ENCODE measurements at places on chromosomes 12 and 14. TPM values are rescaled to one million over a fixed set of nuclear protein-coding genes. Genes with fewer than 3 reads are reported as not detected.

GRCh38 chr12:7108003-7108795, 815 bp downstream of the C1RL start:
- peaks cover 17% of the 10 kb centered on the region for H3K36me3 ChIP-seq
- H3K27me3 ChIP-seq, result no peaks in the 10 kb centered on the region
- peak; percentile 87 for DNase-seq
- no peak overlapping the region for H3K27ac ChIP-seq

The DLK1 gene
- 2.8 TPM for total RNA-seq

The KCNK10 gene
- total RNA-seq, result 0.29 TPM

The ANKS1B gene
- 3.4 TPM for total RNA-seq

GRCh38 chr12:92330654-92331053, 185.0 kb upstream of the BTG1 start:
- H3K27ac ChIP-seq, result no peak overlapping the region
- no peaks in the 10 kb centered on the region for H3K27me3 ChIP-seq
- peaks cover 5% of the 10 kb centered on the region for H3K36me3 ChIP-seq
- no peak overlapping the region for H3K4me3 ChIP-seq

GRCh38 chr14:102734436-102734835, 42.8 kb upstream of the TRAF3 start:
- peaks cover 10% of the 10 kb centered on the region for H3K36me3 ChIP-seq
- DNase-seq, result no peak
- H3K27ac ChIP-seq, result no peak overlapping the region
- H3K4me3 ChIP-seq, result no peak overlapping the region
- H3K27me3 ChIP-seq, result no peaks in the 10 kb centered on the region
- no peaks in the 10 kb centered on the region for H3K4me1 ChIP-seq

- no peaks in the 10 kb centered on the region for H3K27me3 ChIP-seq
- DNase-seq, result no peak
- H3K4me1 ChIP-seq, result no peaks in the 10 kb centered on the region
- no peaks in the 10 kb centered on the region for H3K36me3 ChIP-seq
- no peak overlapping the region for H3K4me3 ChIP-seq
- H3K27ac ChIP-seq, result no peak overlapping the region
These were observed 47.0 kb upstream of the SLC2A13 start for GRCh38 chr12:40152783-40153383.

DNA sequence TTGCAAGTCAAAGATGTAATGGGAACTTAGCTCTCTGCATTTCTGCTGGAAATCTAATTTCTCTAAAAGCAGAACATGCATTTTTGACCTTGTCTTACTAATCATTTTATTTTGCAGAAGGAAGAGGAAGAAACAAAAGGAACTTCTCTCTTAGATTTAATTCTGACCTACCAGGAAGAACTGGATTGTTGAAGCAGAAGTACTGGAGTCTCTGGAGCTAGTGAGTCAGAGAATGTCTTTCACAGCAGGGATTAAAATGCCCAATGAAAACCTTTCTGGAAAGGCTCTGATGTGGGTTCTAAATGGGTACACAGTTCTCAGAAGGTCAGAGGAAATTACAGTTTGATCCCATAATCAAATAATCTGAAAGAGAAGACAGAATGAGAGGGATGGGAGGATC, 70.8 kb upstream of the GNG2 start:
- H3K4me1 ChIP-seq, result no peaks in the 10 kb centered on the region
- H3K27me3 ChIP-seq, result no peaks in the 10 kb centered on the region
- peaks cover 12% of the 10 kb centered on the region for H3K36me3 ChIP-seq
- H3K4me3 ChIP-seq, result no peak overlapping the region

DNA sequence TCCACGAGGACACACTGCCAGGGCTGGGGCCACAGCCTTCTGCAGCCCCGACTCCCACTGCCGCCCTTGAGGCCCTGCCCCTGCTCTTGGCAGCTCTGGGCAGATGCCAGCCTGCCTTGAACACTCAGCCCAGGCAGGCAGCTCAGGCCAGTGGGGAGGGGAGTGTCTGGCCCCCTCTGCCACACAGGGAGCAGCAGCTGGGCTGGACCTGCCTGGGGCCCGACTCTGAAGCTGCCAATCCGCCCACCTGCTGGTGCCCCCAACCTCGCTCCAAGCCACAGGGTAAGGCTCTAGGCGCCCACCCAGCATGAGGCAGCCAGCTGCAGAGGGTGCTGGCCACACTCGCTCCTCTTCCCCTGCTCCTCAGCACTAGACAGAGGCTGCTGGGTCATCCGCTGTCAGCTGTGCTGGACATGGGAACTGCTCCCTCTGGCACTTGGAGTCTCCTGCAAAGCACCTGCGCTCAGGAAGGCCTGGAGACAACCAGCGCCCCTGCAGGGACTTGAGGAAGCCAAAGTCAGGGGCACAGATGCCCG, 24.6 kb upstream of the NUDT14 start:
- no peaks in the 10 kb centered on the region for H3K4me1 ChIP-seq
- H3K27me3 ChIP-seq, result no peaks in the 10 kb centered on the region
- H3K36me3 ChIP-seq, result no peaks in the 10 kb centered on the region
- H3K27ac ChIP-seq, result no peak overlapping the region

The HVCN1 gene
- total RNA-seq, result 5.5 TPM

DNA sequence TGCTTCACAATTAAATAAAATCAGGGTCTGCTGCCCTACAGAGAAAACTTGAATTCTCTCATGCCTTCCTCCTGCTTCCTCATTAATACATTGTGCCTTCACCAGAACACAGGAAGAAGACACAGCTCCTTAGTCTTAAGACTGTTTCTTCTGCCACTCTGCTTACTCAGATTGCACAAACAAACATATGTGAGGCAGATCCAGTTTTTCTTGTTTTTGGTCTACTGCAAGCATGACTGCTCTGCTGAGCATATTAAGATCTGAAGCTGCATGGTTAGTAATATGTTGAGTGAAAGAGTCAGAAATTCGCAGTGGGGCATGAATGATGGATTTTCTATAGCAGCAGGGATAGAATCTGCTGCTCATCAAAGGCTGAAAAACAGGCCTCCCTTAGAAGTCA, 321.1 kb upstream of the STXBP6 start:
- no peak overlapping the region for H3K4me3 ChIP-seq
- no peaks in the 10 kb centered on the region for H3K4me1 ChIP-seq
- no peaks in the 10 kb centered on the region for H3K27me3 ChIP-seq

The GALNT6 gene
- 11.0 TPM for total RNA-seq

- peak; percentile 79 for DNase-seq
- peaks cover 15% of the 10 kb centered on the region for H3K4me1 ChIP-seq
- H3K36me3 ChIP-seq, result no peaks in the 10 kb centered on the region
- H3K27me3 ChIP-seq, result no peaks in the 10 kb centered on the region
- peak overlapping the region; percentile 40 for H3K27ac ChIP-seq
- peak overlapping the region; percentile 41 for H3K4me3 ChIP-seq
These were observed 69.7 kb upstream of the CCND2 start for GRCh38 chr12:4203772-4204376.

- H3K27ac ChIP-seq, result no peak overlapping the region
- no peaks in the 10 kb centered on the region for H3K27me3 ChIP-seq
- peaks cover 24% of the 10 kb centered on the region for H3K36me3 ChIP-seq
- no peaks in the 10 kb centered on the region for H3K4me1 ChIP-seq
- DNase-seq, result no peak
- no peak overlapping the region for H3K4me3 ChIP-seq
These were observed 15.3 kb downstream of the NYNRIN start for GRCh38 chr14:24414077-24414476.

The HOXC10 gene
- total RNA-seq, result not detected

DNA sequence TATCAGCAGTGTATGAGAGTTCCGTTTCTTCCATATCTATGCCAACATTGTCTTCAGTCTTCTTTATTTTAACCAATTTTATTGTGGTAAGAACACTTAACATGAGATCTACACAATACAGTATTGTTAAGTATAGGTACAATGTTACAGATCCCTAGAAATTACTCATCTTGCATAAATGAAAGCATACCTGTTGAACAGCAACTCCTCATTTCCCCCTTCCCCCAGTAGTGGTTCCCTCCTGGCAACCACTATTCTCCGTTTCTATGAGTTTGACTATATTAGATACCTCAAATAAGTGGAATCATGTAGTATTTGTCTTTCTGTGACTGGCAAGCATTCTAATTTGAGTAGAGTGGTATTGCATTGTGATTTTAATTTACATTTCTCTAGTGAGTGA, 150.5 kb downstream of the CRADD start:
- no peak overlapping the region for H3K27ac ChIP-seq
- H3K36me3 ChIP-seq, result no peaks in the 10 kb centered on the region
- peaks cover 4% of the 10 kb centered on the region for H3K4me1 ChIP-seq
- no peak for DNase-seq

- peak overlapping the region; percentile 82 for H3K4me3 ChIP-seq
- no peaks in the 10 kb centered on the region for H3K36me3 ChIP-seq
- peaks cover 4% of the 10 kb centered on the region for H3K27me3 ChIP-seq
- peak; percentile 70 for DNase-seq
- peaks cover 6% of the 10 kb centered on the region for H3K4me1 ChIP-seq
These were observed 1.0 kb downstream of the DGKA start for GRCh38 chr12:55931780-55932550.

The SLC5A8 gene
- total RNA-seq, result 0.07 TPM

DNA sequence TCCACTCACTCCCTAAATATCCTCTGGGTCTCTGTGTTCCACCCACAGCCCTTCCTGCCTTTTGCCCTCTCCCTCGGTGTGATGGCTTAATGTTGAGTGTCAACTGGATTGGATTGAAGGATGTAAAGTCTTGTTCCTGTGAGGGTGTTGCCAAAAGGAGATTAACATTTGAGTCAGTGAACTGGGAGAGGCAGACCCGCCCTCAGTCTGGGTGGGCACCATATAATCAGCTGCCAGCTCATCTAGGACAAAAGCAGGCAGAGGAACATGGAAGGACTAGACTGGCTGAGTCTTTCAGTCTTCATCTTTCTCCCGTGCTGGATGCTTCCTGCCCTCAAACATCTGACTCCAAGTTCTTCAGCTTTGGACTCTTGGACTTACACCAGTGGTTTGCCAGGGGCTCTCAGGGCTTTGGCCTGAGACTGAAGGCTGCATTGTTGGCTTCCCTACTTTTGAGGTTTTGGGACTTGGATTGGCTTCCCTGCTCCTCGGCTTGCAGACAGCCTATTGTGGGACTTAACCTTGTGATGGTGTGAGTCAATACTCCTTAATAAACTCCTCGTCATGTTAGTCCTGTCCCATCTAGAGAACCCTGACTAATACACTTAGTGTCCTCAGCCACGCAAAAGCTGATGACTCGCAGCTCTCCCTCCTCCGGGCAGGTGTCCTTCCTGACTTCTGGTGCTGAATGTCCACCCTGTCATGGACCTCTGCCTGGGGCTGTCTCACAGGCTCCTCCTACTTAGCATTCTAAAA, 5.9 kb downstream of the DGLUCY start:
- H3K36me3 ChIP-seq, result peaks cover 26% of the 10 kb centered on the region
- DNase-seq, result no peak
- peaks cover 9% of the 10 kb centered on the region for H3K4me1 ChIP-seq
- no peak overlapping the region for H3K27ac ChIP-seq

DNA sequence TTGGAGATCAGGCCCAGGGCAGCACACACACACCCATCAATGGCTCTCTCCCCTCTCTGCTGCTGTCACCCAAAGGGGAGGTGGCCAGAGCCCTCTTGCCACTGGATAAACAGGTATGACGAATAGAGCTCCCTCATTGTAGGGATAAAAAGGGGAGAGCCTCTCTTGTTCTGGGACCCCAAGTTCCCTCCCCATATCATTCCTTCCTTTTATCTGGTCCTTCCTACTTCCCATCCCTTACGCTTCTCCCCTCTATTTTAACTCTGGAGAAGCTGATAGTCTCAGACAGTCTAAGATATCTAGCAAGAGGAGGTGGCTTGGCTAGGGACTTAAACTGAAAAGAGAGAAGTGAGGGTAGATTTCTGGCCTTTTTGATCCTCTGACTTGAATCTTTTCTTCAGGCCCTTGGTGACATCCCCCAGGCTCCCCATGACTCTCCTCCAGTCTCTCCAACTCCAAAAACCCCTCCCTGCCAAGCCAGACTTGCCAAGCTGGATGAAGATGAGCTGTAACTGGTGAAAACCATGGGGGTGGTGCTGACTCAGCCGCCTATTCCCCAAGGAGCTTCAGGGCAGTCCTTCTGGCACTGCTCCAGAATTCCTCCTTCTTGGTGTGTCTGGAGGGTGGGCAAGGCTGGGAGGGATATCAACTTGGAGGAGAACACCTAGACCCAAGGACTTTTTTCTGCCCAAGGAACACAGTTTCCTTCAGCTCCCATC, 5.3 kb downstream of the ARHGEF25 start:
- H3K27me3 ChIP-seq, result peaks cover 54% of the 10 kb centered on the region
- H3K36me3 ChIP-seq, result peaks cover 17% of the 10 kb centered on the region
- H3K27ac ChIP-seq, result no peak overlapping the region
- no peak overlapping the region for H3K4me3 ChIP-seq
- no peak for DNase-seq

The ING4 gene
- total RNA-seq, result 20.1 TPM

GRCh38 chr12:109753959-109754358, 40.3 kb downstream of the FAM222A start:
- no peak overlapping the region for H3K4me3 ChIP-seq
- H3K36me3 ChIP-seq, result 0 out of 2 replicates have a peak, but pooled peaks cover 7% of the 10 kb centered on the region
- H3K4me1 ChIP-seq, result no peaks in the 10 kb centered on the region
- no peaks in the 10 kb centered on the region for H3K27me3 ChIP-seq
- no peak for DNase-seq

The CLEC9A gene
- total RNA-seq, result not detected

The DAO gene
- not detected for total RNA-seq

The STRAP gene
- total RNA-seq, result 218 TPM

DNA sequence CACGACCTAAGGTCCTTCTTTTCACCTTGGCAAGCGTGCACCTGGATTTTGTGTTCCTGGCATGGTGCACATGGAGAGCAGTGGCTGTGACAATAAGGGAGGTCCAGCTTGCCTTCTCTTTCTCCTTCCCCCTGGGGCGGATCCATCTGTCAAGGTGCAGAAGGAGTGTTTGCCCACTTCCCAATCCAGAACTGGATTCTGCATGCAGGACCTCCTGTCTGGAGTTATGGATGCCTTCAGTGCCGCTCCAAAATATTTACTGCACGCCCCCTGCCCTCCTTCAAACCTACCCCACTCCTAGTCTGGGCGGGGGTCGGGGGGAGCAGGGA, 192.7 kb downstream of the DPF3 start:
- H3K27me3 ChIP-seq, result no peaks in the 10 kb centered on the region
- H3K36me3 ChIP-seq, result peaks cover 6% of the 10 kb centered on the region
- no peak for DNase-seq
- peaks cover 4% of the 10 kb centered on the region for H3K4me1 ChIP-seq
- no peak overlapping the region for H3K27ac ChIP-seq

The ADAM20 gene
- total RNA-seq, result 0.28 TPM

- H3K4me1 ChIP-seq, result peaks cover 7% of the 10 kb centered on the region
- no peaks in the 10 kb centered on the region for H3K36me3 ChIP-seq
- no peak overlapping the region for H3K27ac ChIP-seq
- H3K4me3 ChIP-seq, result no peak overlapping the region
These were observed 21.4 kb downstream of the SYNE2 start for GRCh38 chr14:63874223-63874622.

GRCh38 chr14:32991691-32992090, 53.0 kb downstream of the NPAS3 start:
- peaks cover 13% of the 10 kb centered on the region for H3K36me3 ChIP-seq
- no peak overlapping the region for H3K4me3 ChIP-seq
- no peaks in the 10 kb centered on the region for H3K27me3 ChIP-seq
- no peak overlapping the region for H3K27ac ChIP-seq
- no peak for DNase-seq
- H3K4me1 ChIP-seq, result no peaks in the 10 kb centered on the region

The CCDC175 gene
- 0.09 TPM for total RNA-seq
